ENCODE measurements at places on chromosomes 2 and 18.

- peak; percentile 35 for DNase-seq
Measured at GRCh38 chr18:54284981-54285785, 15.9 kb downstream of the POLI start.

GRCh38 chr2:27903649-27904404 is 13.3 kb downstream of the BABAM2 start:
- DNase-seq: no peak

GRCh38 chr18:38456253-38456652 is 890.7 kb upstream of the CELF4 start:
- DNase-seq: no peak

DNA sequence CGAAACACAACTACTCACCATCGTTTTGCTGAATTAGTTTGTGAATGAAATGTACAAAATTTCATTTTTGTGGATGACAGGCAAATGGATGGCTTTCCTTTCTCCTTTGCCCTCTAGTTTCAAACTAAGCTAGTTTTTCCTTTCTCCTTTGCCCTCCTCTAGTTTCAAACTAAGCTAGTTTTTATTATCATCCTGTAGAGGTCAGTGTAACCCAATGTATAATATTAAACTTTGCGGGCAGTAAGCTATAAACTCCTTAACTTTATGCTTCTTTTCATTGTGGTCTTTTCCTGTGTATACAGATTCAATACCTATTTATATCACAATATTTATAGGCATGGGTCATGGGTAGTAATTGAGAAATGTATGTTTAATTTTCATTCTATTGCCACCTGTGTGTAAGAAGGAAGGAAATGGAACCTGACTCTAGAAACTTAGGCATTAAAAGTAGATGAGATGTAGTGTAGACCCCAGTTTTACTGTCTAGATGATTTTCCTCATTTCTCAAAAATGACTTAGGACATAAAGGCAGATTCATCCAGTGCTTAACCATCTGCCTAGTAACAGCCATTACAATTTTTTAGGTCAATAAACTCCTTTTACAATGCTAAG is 58.1 kb downstream of the MAP3K19 start:
- no peak for DNase-seq

- DNase-seq: no peak
Measured at GRCh38 chr2:146366276-146366675, 1478.6 kb upstream of the ACVR2A start.

- DNase-seq: no peak
Measured at GRCh38 chr2:42096869-42097591, 49.2 kb downstream of the PKDCC start.

DNA sequence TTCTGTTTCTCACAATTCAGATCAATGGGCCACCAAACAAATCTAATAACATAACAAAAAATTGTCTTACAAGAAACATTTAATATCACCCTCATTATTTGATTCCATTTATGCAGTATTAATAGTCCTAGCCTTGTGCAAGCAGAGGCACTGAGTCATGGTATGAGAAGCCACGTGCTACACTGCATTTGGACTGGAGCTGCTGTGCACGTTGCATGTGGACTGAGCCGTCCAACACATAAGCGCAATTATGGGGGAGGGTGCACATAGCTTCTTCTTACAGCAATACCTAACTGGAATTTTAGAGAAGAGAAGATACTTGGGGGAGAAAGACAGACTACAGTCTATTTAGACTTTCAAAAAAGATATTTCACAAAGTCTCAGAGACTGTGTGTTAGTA is 329.6 kb upstream of the ID2 start:
- DNase-seq: no peak

GRCh38 chr2:187719510-187719909 is 165.3 kb upstream of the TFPI start:
- DNase-seq: no peak

GRCh38 chr2:132740081-132740720 is 70.2 kb upstream of the LYPD1 start:
- DNase-seq: no peak

DNA sequence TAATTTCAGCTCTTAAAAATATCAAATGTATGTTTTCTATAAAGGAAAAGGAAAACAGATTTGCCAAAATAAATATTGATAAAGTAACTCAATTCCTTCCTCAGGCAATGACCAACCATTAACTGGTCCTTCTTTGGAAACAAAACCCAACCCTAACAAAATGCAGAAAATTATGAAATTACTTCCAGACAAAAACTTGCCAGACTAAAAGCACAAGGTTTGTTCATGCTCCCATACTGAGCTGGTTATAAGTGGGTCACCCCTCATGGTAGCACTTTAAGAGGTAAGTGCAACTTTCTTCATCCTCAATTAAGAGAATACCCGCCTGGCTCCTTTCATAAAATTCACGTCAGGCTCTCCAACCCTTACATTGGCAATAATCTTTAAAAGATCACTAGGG is 31.1 kb upstream of the TTC32 start:
- DNase-seq: no peak

DNA sequence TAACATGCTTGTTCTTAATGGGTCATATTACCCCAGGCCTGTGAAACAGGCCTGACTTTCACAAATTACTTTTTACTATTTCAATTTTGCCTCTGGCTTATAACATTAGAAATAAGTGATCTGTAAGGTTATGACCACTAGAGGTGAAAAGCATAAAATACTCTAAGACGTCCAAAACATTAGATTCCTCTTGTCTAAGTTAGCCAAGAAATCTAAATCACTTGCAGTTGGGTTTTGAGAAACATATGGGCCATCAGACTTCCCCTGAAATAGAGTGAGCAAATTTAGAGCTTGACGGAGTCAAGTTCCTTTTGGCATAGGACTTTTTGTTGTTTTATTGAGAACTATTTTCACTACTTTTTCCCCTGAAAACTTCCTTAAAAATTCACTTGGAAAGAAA is 32.7 kb upstream of the RIT2 start:
- DNase-seq: no peak

- DNase-seq: no peak
Measured at GRCh38 chr2:112121682-112122254, 16.4 kb upstream of the FBLN7 start.

GRCh38 chr2:86703704-86704361 is 16.3 kb upstream of the RMND5A start:
- DNase-seq: no peak
